ENCODE measurements at places on chromosomes 11 and 22.

DNA sequence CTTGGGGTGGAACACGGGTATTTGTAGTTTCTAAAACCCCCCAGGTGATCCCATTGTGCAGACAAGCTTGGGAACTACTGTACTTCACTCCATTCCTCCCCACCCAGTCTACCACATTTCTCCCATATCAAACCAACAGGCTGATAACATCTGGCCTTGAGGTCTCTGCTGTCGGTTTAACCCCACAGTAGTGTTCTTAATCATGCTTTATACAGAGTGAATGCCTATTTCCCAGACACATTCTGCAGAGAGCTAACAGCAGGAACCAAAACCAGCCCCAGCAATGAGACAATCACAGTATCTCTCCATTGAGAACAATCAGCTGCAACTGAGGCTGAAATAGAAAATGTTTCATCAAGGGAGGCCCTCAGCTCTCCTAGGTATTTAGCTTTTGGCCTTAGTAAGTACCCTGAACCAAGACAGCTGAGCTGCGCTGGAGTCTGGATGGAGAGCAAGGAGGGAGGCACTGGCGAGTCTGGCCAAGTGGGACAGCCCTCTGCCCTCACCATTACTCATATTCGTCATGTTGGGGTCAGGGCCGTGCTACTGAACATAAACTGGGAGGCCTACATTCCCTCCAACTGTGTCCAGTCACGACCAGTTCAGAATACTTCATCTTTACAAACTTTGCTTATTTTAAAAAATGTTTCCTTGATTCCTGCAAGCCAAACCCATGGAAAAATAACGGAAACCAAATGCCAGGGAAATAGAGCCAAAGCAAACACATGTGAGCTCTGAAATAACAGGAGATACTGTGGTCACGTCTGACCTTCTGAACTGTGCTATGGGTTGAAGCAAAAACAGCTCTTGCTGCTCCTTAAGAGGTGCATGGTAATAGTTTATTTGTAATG, 81.0 kb downstream of the CCDC34 start:
- no peak for DNase-seq

DNA sequence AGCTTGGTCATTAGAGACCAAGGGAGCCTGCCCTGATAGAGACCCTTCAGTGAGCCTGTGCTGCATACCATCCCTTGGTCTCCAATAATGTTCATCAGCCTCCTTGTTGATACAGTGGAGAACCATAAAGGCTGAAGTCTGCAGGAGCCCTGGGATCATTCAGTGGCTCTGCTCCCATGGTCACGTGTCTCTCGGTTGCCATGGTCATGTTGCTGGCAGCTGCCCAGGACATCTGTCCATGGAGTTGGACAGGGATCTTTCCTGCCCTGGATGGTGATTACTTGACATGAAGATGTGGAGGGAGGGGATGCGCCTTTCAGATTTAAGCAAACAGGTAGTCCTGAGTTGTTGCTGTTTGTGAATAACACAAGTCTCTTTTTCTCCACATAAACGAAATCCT, 38.2 kb downstream of the CYB5R2 start:
- no peak for DNase-seq

- no peak for DNase-seq
These were observed 294.6 kb upstream of the NARS2 start for GRCh38 chr11:78869293-78869692.

- no peak for DNase-seq
These were observed 76.4 kb upstream of the MTNR1B start for GRCh38 chr11:92892802-92893684.

DNA sequence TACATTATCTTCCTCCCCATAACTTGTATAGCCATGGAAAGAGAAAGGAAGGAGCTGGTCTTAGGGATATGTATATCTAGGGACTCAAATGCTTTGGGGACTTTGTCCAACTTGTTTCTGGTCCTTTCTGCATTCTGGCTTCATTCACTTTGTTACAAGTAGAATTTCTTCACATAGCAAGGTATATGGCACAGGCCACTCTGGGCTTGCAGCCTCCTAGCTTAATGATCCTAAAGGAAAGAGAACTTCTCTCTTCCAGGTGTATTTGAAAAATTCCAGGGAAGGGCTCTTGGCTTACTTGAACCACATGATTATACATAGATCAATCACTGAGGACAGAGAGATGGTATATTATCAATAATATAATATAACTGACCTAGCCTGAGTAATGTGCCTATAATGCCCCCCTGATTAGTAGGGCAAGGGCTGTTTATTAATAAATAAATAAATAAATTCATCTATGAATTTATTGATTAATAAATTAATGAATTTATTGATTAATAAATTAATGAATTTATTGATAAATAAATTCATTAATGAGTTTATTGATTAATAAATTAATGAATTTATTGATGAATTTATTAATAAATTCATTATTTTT, 48.2 kb upstream of the CEP295 start:
- no peak for DNase-seq

- DNase-seq, result no peak
These were observed 24.5 kb upstream of the CABP7 start for GRCh38 chr22:29695129-29695926.

DNA sequence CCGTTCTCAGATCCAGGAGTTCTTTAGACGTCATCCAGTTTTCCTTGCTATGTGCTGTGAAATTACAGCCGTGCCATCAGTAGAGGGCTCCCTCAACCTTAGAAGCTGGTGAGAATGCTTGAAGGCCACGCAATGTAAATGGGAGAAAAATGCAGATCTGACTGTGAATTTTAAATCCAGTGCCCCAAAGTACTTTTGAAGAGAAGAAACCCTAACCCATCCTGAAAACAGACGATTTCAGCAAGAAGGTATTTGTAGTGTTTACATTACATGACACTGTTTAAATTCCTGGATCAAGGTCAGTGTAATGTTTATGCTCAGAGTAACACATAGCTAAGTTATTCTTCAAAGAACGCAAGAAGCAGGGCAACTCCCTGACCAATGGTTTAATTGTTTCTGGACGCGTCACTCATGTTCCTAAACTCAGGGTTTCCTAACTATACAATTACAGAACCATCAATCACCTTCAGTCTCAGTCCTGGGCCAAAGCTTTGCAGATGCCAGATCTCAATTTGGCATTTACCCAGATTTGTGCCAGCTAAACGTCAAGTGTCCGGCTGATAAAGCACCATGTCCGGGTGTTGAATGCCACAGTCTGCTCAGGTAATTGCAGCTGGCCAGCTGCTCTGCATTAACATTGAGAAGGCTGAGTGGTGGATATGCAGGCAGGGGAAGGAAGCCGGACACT, 38.2 kb downstream of the ADAMTS8 start:
- no peak for DNase-seq

All from activated CD4-positive, CD25-positive, alpha-beta regulatory T cell treated with anti-CD3 and anti-CD28 coated beads, Interleukin-2, amount 50 U/mL, for 72 hours (primary cell).